ENCODE measurements at places on chromosomes 12 and 14. TPM values are rescaled to one million over a fixed set of nuclear protein-coding genes. Genes with fewer than 3 reads are reported as not detected.

Gene LUM
- 0.61 TPM for total RNA-seq

- no peak for DNase-seq
- no peaks in the 10 kb centered on the region for H3K27me3 ChIP-seq
- H3K4me1 ChIP-seq, result peaks cover 8% of the 10 kb centered on the region
- H3K36me3 ChIP-seq, result peaks cover 39% of the 10 kb centered on the region
Measured at GRCh38 chr12:26954027-26954426, 15.8 kb downstream of the FGFR1OP2 start.

Gene HOXC11
- total RNA-seq, result not detected

GRCh38 chr12:43742106-43742505, 16.5 kb downstream of the PUS7L start:
- H3K4me1 ChIP-seq, result no peaks in the 10 kb centered on the region
- no peaks in the 10 kb centered on the region for H3K27me3 ChIP-seq
- no peak overlapping the region for H3K27ac ChIP-seq
- no peak overlapping the region for H3K4me3 ChIP-seq

DNA sequence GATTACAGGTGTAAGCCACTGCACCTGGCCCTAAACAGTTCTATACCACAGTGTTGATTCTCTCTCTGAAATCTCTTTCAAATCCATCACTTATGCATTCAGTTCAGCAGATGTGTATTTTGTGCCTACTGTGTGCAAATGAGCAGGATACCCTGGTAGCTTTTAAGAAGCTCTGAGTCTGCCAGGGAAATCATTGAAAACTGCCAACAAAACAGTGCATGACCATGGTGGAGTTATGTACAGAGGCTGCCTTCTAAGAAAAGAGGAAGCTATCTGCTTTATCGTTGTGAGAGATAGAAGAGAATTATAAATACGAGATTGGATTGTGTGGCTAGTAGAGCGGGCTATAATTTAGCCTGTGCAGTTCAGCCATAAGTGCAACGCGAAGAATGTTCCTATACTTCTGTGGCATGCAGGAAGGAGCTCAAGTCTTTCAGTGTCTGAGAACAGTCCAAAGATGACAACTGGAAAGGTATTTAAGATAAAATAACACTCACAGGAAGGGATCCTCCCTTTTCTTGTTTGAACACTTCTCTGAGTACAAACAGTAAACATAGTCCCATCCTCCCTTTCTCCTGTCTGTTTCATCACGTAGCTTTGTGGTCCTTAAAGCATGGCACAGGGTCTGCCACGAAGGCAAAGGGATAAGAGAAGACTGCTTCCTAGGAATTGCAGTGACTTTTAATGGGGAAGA, 4.3 kb downstream of the DIP2B start:
- DNase-seq, result no peak
- H3K4me3 ChIP-seq, result no peak overlapping the region
- peaks cover 66% of the 10 kb centered on the region for H3K4me1 ChIP-seq
- no peaks in the 10 kb centered on the region for H3K36me3 ChIP-seq

DNA sequence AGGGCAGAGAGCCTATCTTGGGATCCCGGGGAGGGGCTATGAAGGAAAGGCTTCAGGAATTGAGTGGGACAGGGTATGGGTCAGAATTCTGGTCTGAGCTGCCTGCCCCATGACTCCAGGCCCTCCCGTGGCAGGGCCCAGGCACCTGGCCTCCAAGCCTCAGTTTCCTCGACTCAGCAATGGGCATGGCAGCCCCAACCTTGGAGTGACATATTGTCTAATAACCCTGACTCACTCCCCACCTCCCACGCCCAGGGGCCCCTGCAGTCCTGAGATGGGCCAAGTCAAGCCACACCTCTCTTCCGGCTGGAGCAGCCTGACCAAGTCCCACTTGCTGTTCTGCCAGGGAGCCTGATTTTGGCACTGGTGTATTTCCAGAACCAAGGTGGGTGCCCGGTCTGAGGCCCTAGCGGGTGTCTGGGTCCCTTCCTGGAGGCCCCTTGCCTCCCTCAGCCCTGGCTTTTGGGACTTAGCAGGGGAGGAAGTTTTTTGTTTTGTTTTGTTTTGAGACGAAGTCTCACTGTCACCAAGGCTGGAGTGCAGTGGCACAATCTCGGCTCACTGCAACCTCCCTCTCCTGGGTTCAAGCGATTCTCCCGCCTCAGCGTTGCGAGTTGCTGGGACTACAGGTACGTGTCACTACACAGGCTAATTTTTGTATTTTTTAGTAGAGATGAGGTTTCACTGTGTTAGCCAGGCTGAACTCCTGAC, 40.3 kb upstream of the RCOR1 start:
- no peak overlapping the region for H3K4me3 ChIP-seq
- no peak overlapping the region for H3K27ac ChIP-seq
- H3K4me1 ChIP-seq, result peaks cover 13% of the 10 kb centered on the region
- DNase-seq, result no peak
- peaks cover 36% of the 10 kb centered on the region for H3K27me3 ChIP-seq

- peaks cover 12% of the 10 kb centered on the region for H3K4me1 ChIP-seq
- no peaks in the 10 kb centered on the region for H3K27me3 ChIP-seq
- H3K4me3 ChIP-seq, result no peak overlapping the region
- H3K27ac ChIP-seq, result peak overlapping the region; percentile 30
- DNase-seq, result no peak
Measured at GRCh38 chr12:53474819-53475218, 22.9 kb downstream of the PCBP2 start.

DNA sequence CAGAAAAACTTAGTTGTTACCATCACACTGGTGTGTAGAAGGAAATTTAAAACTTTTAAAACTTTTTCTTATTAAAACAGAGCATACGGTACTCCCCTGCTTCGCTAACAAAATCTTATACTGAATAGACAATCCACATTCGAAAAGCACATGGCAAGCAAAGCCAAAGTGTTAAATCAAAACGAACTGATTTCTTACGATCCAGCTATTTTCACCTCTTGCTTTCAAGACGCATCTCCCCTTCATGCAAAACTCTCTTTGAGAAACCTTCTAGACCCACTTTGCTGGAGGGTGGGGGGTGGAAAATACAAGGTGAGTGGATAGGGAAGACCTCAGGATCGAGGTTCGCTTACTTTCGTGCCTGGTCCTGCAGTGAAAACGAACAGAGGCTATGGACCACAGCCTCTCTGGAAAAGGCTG, 328 bp downstream of the INTS13 start:
- H3K4me1 ChIP-seq, result peaks cover 16% of the 10 kb centered on the region
- H3K4me3 ChIP-seq, result peak overlapping the region; percentile 87
- H3K27ac ChIP-seq, result peak overlapping the region; percentile 88
- peaks cover 3% of the 10 kb centered on the region for H3K36me3 ChIP-seq

- no peaks in the 10 kb centered on the region for H3K36me3 ChIP-seq
- no peak overlapping the region for H3K27ac ChIP-seq
Measured at GRCh38 chr12:14723763-14724162, 27.4 kb upstream of the GUCY2C start.

Gene SERPINA9
- total RNA-seq, result not detected

GRCh38 chr14:22646570-22647254, 2.6 kb upstream of the OR6J1 start:
- H3K27ac ChIP-seq, result no peak overlapping the region
- H3K27me3 ChIP-seq, result no peaks in the 10 kb centered on the region
- no peak for DNase-seq
- H3K4me1 ChIP-seq, result no peaks in the 10 kb centered on the region
- H3K4me3 ChIP-seq, result no peak overlapping the region

Gene FAM186B
- 0.32 TPM for total RNA-seq

Gene FGF6
- total RNA-seq, result not detected

Gene IAPP
- not detected for total RNA-seq

Gene BCAT1
- 4.2 TPM for total RNA-seq

DNA sequence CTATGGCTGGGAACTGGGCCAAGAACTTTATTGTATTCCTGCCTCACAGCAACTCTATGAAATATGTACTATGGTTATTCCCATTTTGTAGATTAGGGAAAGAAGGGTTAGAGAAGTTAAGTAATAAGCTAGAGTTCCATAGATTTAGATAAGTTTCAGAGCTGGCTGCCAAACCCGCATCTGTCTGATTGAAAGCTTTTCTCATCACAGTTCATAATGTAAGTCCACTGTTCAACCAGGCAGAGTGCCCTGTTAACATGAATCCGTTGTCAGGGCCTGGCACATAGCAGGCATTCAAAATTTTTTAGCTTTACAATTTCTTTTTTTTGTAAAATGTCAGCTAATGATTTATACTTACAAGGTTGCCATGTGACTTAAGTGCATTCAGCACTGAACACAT, 467.3 kb downstream of the NRXN3 start:
- no peaks in the 10 kb centered on the region for H3K4me1 ChIP-seq
- H3K27me3 ChIP-seq, result no peaks in the 10 kb centered on the region
- H3K4me3 ChIP-seq, result no peak overlapping the region
- no peaks in the 10 kb centered on the region for H3K36me3 ChIP-seq

Gene EFCAB11
- total RNA-seq, result 2.4 TPM

DNA sequence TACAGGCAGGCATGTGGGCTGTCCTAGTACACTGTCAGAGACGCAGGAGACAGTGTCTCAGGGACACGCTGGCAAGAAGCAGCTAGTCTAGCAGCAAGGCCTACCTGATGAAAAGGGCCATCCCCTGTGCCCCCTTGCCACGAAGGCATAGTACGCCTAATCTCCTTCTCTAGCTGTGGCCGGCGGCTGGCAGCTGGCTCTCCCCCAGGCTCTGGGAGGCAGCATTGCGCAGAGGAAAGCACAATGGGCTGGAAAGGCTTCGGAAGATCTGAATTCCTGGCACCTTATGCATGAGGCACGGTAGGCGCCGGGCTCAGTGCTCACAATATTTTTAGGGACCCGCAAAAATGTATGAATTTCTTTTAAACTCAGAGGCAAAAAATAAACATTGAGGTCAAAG, 16.0 kb upstream of the PLEKHH1 start:
- H3K4me3 ChIP-seq, result no peak overlapping the region
- peaks cover 28% of the 10 kb centered on the region for H3K4me1 ChIP-seq
- DNase-seq, result no peak
- H3K27me3 ChIP-seq, result no peaks in the 10 kb centered on the region
- no peaks in the 10 kb centered on the region for H3K36me3 ChIP-seq

DNA sequence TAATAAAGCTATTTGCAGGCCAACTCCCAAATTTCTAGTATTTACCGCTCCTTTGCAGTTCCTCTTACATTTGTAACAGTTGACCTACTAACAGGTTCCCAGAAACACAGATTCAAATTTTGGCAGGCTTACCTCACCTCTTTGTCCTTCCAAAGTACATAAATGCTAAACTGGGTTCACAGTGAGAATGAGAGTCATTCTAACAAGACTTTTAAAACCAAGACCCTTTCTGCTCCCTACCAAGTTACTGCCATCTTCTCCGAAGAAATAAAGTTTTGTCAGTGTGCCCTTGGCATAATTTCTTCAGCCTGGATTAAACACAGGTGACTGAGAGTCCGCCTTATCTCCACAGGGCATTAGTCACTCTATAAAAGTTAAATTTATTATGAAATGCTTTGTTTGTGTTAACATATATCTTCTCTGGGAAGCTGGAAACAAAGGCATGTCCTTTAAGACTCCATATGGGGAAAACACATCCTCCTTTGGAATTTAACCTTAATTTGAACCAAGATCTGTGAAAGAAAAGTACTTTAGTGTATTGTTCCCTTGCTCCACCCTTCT, 28.2 kb downstream of the FOXA1 start:
- no peaks in the 10 kb centered on the region for H3K4me1 ChIP-seq
- no peaks in the 10 kb centered on the region for H3K27me3 ChIP-seq
- no peak for DNase-seq
- no peaks in the 10 kb centered on the region for H3K36me3 ChIP-seq

Gene KRT2
- total RNA-seq, result 1.0 TPM

Gene SNAPC1
- total RNA-seq, result 6.4 TPM

Gene CATSPERB
- total RNA-seq, result 6.2 TPM

GRCh38 chr12:64691227-64691794, 67.9 kb downstream of the GNS start:
- H3K27ac ChIP-seq, result peak overlapping the region; percentile 48
- peaks cover 80% of the 10 kb centered on the region for H3K36me3 ChIP-seq
- no peak for DNase-seq
- H3K27me3 ChIP-seq, result no peaks in the 10 kb centered on the region
- peaks cover 92% of the 10 kb centered on the region for H3K4me1 ChIP-seq

GRCh38 chr12:58174316-58174715, 232.9 kb downstream of the ATP23 start:
- H3K36me3 ChIP-seq, result no peaks in the 10 kb centered on the region
- no peak overlapping the region for H3K4me3 ChIP-seq
- no peak overlapping the region for H3K27ac ChIP-seq
- no peaks in the 10 kb centered on the region for H3K4me1 ChIP-seq
- no peak for DNase-seq

Gene CLEC1A
- total RNA-seq, result not detected

DNA sequence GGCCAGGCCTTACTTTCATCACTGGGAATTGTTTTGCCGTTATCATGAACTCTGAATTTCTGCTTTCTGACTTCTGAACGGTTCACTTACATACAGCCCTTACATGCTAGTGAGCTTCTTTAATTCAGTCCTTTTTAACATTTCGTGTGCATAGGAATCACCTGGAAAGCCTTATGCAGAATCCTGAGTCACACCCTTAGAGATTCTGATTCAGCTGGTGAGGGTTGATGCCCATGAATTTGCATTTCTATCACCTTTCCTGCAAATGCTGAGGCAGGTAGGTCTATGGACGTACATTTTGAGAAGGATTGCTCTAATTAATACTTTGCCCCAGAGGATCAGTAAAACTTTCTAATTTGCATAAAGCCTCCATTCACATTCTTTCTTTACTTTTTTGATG, 44.0 kb downstream of the PPHLN1 start:
- no peaks in the 10 kb centered on the region for H3K36me3 ChIP-seq
- no peak overlapping the region for H3K27ac ChIP-seq
- no peak overlapping the region for H3K4me3 ChIP-seq
- no peaks in the 10 kb centered on the region for H3K27me3 ChIP-seq
- H3K4me1 ChIP-seq, result no peaks in the 10 kb centered on the region

- no peak overlapping the region for H3K27ac ChIP-seq
- H3K36me3 ChIP-seq, result no peaks in the 10 kb centered on the region
- H3K4me3 ChIP-seq, result no peak overlapping the region
- no peaks in the 10 kb centered on the region for H3K4me1 ChIP-seq
- H3K27me3 ChIP-seq, result no peaks in the 10 kb centered on the region
Measured at GRCh38 chr14:98069712-98070171, 1202.3 kb downstream of the BCL11B start.

Gene ARHGEF25
- total RNA-seq, result 0.67 TPM

Gene INHBC
- total RNA-seq, result 0.18 TPM

Gene HOXC10
- not detected for total RNA-seq

DNA sequence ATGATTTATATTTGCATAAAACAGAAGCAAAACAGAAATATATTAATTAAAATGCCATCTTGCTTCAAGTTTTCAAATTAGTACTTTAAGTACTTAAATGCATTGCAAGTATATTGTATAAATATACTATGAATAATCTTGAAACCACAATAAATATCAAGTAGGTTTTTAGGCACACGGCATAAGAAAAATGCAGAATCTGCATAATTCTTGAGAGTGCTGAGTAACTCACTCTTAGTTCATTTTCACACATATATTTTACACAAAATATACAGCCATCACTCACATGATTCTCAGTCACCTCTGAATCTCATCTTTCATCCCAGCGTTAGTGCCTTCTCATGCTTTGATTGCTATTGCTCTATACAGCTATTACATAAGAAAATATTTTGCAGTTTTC, 51.9 kb downstream of the SLC6A15 start:
- no peaks in the 10 kb centered on the region for H3K36me3 ChIP-seq
- no peak overlapping the region for H3K27ac ChIP-seq
- no peaks in the 10 kb centered on the region for H3K4me1 ChIP-seq
- DNase-seq, result no peak
- H3K27me3 ChIP-seq, result no peaks in the 10 kb centered on the region

Gene KCNC2
- total RNA-seq, result not detected

- H3K36me3 ChIP-seq, result no peaks in the 10 kb centered on the region
- H3K27ac ChIP-seq, result no peak overlapping the region
- DNase-seq, result no peak
- H3K4me1 ChIP-seq, result no peaks in the 10 kb centered on the region
- H3K4me3 ChIP-seq, result no peak overlapping the region
Measured at GRCh38 chr14:103232031-103232808, 101.8 kb upstream of the EIF5 start.

GRCh38 chr14:65179918-65180724, 77.8 kb upstream of the MAX start:
- no peaks in the 10 kb centered on the region for H3K27me3 ChIP-seq
- no peaks in the 10 kb centered on the region for H3K4me1 ChIP-seq
- H3K4me3 ChIP-seq, result no peak overlapping the region
- H3K36me3 ChIP-seq, result no peaks in the 10 kb centered on the region
